ENCODE measurements at places on chromosomes 1 and 21.

DNA sequence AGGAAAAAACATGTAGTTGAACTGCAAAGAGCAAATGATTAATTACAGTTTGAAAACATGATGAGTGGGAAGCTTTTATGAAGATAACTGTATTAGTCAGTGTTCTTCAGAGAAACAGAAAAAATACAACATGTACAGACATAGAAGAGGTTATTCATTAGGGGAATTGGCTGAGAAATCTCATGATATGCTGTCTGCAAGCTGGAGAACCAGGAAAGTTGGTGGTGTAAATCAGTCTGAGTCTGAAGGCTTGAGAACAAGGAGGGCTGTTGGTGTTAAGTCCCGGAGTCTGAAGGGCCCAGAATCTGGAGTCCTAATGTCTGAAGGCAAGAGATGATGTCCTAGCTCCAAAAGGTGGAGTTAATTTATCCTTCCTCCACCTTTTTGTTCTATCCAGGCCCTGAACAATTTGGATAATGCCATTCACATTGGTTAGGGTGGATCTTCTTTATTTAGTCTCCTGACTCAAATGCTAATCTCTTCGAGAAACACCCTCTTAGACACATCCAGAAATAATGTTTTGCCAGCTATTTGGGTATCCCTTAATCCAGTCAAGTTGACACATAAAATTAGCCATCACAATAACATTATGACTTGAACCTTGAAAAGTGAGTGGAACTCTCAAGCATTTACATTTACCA, 672.9 kb upstream of the PTBP2 start:
- DNase-seq = no peak

GRCh38 chr1:96979304-96980268, 258.0 kb downstream of the PTBP2 start:
- DNase-seq = no peak

DNA sequence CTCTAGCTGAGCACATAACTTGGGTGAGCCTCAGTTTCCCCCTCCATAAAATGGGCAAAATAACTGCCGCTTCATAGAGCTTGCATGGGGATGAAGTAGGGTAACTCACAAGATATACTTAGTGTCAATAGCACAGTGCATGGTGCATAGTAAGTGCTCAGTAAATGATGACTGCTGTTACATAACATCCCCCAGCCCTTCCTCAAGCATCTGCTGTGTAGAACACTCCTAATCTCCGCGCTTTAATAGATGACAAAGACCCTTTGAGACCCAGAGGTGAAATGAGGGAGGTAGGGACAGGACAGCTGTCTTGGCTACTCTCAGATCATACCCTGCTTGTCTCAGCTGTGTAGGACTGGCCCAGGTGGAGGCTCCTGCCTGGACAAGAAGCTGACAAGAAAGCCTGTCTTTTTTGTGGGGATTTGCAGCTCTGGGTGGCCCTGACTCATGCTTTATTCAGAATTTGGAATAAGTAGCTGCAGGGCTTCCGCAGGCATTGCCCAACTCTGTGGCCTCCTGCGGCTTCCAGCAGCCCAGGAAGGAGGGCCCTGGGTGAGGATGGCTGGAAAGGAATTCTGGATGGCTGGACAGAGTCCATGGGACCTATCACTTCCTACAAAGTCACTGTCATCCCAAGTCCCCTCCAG, 20.7 kb upstream of the PADI4 start:
- no peak for DNase-seq

DNA sequence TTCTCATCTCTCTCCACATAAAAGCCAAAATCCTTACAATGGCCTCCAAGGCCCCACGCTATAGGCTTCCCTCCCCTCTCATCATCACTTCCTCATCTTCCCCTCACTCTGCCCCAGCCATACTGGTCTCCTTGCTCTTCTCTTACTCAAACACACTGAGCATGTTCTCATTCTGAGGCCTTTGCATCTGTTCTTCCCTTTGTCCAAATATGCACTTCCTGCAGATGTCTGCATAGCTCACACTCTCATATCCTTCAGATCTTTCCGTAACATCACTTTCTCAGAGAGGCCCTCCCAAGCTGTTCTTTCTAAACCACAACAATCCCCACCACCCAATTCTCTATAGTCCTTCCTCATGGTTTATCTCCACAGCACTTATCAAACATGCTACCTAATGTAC, 284.1 kb downstream of the HHIPL2 start:
- peak; percentile 45 for DNase-seq

GRCh38 chr1:160682983-160683865, 28.4 kb downstream of the CD48 start:
- no peak for DNase-seq

- DNase-seq = no peak
Measured at GRCh38 chr1:246301553-246302250, 205.4 kb downstream of the SMYD3 start.

DNA sequence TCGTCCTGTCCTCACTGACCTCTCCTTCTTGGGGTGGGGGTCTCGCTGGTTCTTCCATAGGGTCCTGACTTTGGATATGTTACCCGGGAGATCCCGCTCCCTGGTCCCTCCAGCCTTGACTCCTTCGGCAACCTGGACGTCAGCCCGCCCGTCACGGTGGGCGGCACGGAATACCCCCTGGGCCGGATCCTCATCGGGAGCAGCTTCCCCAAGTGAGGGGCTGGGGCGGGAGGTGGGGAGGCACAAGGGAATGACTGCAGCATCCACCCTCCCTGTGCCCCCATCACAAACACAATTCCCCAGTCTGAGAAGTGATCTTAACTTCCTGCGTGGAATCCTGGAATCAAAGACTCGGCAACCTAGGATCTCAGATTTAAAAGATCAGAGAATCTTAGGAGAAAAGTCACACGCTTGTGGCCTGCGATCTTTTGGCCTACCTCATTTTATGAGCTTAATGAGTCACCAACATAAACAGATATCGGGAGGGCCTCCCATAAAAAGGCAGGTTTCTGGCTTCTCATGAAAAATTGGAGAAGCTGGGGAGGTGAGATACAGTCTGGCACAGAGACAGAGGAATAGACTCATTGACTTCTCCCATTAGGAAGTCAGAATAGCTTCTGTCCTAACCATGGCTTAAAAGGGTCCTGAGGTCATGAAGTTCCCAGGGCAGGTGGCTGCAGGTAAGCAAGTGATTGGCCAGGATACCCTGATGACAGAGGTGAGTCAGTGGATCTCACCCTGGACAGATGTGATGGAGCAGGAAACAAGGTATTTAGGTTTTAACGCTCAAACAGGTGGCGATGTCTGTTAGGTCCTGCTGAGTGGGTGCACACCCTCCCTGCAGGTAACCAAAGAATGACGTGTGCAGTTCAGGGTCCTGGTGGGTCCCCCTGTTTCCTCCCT, 15.9 kb upstream of the PADI3 start:
- DNase-seq = no peak

DNA sequence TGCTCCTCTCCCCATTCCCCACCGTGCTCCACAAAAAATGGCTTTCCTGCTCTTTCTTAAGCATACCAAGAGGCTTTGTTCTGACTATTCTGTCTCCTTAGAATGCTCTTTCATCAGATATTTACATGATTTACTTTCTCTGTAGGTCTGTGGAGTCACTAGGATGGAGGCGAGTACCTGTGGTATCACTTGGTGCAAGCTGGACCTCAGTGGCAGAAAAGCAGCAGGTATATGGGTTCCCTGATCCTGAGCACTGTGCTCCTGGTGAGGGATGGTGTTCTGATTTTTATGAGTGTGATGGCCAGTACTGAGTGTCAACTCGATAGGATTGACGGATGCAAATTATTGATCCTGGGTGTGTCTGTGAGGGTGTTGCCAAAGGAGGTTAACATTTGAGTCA, 10.0 kb downstream of the C1orf87 start:
- DNase-seq = no peak

DNA sequence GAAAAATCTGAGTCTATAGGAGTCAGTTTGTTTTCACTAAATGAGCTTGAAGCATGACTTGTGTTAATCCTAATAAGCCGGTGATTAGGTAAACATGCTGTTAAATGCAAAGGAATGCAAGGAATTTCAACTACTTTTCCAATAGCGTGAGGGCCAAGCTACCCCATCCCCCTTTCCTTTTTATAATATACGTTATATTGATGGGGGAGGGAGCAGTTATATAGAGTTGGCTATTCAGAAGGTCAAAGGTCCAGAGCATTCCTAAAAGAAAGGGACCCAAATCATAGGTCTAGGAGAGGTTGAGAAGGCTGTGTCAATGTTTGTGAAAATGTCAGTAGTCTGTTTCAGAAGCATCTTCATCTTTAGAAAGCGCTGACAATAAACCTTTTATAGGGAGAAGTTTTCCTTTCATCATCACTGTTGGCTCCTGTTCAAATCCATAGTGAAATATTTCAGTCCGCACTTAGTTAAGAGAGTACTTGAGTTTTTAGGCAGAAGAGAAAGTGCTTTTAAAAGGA, 3.8 kb downstream of the CCN1 start:
- no peak for DNase-seq

DNA sequence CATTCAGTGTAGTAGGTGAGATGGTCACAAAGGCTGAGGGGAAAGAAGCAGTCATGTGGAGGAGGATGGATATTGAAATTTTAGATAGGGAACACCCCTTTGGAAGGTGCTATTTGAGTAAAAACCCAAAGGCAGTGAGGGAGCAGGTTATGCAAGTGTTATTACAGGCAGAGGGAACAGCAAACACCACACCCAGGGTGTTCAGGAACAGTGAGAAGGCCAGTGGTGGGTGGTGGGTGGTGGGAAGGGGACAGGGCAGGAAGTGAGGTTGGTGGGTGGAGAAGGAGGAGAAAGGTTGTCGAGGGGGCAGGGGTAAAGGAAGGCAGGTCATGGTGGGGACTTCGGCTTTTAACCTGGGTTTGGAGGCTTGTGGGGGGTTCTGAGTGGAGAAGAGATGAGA, 39.2 kb upstream of the SCMH1 start:
- DNase-seq = no peak

DNA sequence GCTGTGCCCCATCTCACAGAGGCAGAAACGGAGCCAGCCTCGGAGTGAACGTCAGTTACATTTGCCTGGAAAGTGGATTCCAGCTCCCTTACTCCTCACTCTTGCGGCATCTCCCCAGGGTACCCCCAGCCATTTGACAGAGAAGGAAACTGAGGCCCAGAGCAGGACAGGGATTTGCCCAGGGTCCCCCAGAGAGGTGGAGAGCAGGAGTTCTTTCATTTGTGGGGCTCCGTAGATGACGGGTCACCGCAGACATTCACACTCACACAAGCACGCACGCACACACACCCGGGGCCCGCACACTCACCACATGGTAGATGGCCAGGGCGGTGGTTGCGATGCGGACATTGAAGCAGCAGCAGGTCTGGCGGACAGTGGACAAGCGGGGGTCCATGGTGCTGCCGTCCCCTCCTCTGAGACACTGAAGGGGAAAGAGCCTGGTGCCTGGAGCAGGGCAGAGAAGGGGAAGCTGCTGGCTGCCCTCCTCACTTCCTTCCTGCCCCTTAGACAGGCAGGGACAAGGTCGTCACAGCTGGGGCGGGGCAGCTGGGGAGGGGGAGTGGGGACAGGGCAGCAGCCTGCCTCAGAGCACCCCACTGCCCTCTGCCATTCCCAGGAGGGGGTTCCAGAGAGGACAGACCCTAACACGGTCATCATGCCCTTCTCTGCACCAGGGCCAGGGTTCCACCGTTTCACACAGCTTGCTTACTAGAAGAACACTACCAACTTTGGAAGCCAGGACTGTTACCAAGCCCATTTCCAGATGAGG, at the start of gene LAPTM5:
Gene LAPTM5 (minus strand): TSS at position 423 of the 769 bp plus-strand sequence. CDS start 29 bp downstream, at position 394.
- no peak for DNase-seq

DNA sequence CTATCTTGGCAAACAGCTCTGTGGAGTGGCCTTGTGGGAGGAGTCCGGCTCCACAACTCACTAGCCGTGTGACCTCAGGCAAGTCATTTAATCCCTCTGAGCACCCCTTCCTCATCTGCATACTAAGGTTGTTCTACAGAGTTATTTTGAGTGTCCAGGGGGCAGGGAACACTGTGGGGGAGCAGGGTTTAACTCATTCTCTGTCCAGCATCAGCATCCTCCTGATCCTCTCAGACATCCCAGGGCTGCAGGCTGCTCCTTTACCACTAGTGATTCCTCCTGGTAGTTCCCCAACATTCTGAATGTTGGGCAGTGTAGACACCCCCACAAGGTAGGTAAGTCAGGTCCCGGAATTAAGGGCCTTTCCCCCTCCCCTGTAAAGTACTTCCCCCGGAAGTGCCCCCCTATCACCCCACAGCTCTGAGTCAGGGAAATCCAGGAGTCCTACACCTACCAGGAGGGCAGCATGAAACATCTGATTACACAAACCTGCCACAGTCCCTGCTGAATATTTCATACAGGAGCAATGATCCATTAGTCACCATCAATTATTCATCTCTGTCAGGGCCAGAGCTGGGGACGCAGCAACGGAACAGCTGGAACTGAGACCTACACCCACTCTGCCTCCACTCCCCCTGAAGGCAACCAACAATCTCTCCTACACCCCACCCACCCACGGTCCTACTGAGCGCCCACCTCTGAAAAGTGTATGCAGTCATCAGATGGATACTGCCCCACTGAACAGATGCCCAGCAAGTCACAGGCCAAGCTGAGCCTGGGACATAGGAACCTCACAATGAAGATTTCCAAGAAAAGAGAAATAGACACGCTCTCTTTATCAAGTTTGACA, 20.5 kb downstream of the SYT2 start:
- DNase-seq = no peak

GRCh38 chr1:201840055-201840454, 11.1 kb downstream of the IPO9 start:
- DNase-seq = no peak

DNA sequence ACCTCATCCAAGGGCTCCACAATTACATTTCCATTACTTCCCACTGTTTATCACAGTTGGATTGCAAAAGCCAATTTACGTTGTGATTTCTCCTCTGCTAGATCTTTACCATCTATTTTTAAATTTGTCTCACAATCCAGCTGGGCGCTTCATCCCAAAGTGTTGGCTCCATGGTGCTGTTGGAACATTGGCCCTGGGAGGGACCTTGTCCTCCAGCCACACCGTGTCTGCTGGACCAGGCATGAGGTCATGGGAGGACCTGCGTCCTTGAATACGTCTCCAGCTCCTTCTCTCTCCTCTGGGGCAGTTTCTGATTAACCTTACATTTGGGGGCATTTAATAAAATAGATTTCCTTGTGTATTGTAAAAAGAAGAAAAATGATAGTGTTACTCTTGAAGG, 125.4 kb downstream of the KCNJ6 start:
- DNase-seq = no peak

DNA sequence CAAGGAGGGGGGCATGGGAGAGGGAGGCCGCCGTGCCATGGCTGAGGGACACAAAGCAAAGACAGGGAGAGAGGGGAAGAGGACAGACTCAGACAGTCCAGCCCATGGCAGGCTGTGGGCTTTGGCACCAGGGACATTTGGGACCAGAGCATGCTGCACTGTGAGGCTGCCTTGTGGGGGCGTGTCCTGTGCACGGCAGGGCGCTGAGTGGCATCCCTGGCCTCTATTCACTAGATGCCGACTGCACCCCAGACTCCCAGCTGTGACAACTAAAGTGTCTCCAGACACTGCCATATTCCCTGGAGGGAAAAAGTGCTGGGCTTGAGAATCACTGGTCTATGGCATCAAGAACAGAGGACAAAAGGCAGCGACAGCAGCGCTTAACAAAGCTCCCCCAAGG, 18.6 kb upstream of the PRDM15 start:
- no peak for DNase-seq

DNA sequence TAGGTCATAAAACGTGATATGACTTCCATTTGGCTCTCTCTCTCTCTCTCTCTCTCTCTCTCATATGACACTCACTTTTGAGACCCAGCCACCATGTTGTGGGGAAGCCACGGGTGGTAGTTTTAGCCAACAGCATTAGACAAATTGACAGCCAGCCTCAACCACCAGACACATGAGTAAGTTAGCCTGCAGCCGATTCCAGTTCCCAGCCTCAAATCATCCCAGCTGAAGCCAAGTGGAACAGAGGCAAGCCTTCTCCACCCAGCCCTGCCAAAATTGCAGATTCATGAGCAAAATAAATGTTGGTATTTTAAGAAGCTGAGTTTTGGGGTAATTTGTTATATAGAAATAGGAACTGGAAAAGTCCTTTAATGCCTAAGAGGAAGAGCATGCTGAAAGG, 98.0 kb upstream of the DNAH14 start:
- no peak for DNase-seq
